Globus pallidus (tissue), 1 donor: ENCODE measurements at places on chromosomes 16 and 17.
A peak's percentile ranks its signal among the peaks of the same experiment; 100 is the strongest.

DNA sequence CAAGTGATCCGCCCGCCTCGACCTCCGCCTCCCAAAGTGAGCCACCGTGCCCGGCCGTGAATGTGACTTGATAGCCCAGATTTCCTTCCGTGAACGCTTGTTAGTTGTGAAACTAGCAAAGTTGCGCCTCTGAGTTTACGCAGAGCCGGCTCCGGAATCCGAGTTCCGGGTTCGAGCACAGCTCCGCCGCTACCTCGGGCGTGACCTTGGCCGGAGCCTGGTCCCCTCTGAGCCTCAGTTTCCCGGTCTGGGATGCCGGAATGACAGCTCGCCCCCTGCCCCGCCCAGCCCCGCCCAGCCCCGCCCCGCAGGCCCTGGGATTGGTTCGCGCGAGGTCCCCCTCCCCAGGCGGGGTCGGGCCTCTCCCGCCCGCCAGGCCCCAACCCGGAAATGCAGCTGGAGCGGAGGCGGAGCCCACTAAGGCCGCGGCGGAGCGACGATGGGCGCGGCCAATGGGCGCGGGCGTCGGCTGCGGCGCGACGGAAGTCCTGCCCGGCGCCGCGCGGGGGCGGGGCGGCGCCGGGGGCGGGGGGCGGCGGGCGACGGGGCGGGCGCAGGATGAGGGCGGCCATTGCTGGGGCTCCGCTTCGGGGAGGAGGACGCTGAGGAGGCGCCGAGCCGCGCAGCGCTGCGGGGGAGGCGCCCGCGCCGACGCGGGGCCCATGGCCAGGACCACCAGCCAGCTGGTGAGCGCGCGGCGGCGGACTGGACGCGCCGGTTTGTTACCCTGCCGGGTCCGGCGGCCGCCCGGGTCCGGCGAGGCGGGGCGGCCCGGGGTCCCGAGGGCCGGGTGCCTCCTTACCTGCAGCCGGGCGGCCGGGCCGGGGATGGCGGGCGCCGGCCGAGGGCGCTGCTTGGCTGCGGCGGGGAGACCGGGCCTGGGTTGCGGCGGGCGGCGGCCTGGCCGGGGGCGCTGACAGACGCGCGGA, at the start of gene PDPK1:
TSS of gene PDPK1 (plus strand) at position 571 of the 929 bp plus-strand sequence. CDS start at position 663, 92 bp downstream.
- peak; percentile 96 for DNase-seq

DNA sequence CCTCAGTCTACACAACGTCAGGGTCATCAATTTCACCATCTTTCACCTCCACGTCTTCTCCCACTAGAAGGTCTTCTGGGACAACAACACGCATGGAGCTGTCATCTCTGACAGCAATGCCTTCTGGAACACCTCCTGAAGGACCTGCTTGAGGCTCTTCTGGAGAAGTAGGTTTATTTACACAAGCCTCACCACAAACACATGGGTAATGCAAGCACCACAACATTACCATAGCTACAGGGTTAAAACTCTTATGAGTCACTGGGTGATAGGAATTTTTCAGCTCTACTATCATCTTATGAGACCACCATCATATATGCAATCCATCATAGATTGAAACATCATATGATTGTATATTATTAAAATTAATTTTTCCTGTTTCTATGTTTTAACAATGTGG, 215.4 kb downstream of the CHD9NB start:
- no peak for DNase-seq

DNA sequence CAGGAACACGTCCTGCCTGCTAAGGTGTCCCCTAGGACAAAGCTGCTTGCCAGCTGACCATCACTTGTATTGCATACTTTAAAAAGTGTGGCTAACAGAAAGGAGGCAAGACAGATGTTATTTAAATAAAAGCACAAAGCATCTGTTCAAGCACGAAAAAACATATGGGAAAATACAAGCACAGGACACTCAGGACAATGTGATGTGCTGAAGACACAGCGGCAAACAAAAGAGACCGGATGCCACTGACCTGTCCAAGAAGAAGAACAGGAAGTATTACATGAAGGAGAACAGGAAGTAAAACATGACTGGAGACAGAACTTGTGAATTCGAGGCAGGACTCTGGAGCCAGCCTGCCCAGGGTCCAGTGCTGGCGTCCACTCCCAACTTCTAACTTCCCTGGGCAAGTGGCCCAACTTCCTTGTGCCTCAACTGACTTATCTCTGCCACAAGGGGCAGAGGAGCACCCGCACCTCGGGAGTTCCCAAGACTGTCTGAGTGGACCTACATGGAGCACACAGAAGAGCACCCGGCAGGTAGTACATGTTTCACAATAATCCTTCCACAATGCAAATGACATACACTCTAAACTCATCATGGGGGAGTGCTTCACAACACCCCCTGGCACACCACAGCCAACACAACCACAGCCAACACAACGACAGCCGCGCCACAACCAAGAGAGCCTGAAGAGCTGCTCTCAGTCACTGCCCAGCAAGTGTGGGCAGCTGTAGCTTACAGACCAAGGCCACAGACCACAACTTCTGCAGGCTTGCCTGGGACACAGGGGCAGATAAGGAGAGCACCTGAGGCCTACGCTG, 36.6 kb downstream of the ANKRD11 start:
- no peak for DNase-seq

DNA sequence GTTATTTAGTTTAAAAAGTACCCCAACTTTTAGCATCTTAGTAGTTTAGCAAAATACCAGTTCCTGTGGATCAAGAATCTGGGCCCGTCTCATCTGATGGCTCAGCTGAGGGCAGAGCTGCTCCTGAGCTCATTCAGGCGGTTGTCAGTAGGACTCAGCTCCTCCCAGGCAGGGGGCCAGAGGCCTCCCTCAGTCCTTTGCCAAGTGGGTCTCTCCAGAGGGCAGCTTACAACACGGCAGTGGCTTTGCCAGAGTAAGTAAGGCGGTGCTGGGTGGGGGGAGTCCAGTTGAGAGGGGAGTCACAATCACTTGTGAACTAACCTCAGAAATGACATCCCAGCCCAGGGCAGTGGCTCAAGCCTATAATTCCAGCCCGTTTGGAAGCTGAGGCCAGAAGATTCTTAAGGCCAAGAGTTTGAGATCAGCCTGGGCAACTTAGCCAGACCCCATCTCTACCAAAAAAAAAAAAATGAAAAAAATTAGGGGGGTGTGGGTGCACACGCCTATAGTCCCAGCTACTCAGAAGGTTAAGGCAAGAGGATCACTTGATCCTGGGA, 81.5 kb upstream of the MED9 start:
- DNase-seq = no peak

GRCh38 chr16:78892951-78893733, 707.4 kb downstream of the MAF start:
- no peak for DNase-seq

- no peak for DNase-seq
Measured at GRCh38 chr16:55508271-55508921, 476 bp upstream of the LPCAT2 start.

DNA sequence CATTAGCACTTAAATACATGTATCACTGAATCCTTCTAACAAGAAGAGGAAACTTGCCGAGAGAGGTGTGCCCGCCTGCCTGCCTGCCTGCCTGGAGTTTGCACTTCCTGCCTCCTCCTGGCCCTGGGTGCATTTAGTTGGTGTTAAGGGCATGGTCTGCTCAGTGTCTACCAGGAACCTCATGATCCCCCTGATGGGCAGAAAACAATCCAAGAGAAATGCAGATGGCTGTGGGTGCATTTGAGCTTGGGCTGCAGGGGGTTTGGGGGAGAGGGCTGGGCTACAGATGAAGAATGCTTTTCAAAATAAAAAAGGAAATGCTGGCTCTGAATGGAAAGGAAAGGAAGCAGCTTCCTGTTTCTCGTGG, 10.1 kb downstream of the KSR1 start:
- no peak for DNase-seq

- no peak for DNase-seq
Measured at GRCh38 chr17:41067281-41067680, 1.6 kb upstream of the KRTAP2-4 start.

GRCh38 chr16:8194794-8195193, 395.5 kb downstream of the TMEM114 start:
- DNase-seq = no peak

DNA sequence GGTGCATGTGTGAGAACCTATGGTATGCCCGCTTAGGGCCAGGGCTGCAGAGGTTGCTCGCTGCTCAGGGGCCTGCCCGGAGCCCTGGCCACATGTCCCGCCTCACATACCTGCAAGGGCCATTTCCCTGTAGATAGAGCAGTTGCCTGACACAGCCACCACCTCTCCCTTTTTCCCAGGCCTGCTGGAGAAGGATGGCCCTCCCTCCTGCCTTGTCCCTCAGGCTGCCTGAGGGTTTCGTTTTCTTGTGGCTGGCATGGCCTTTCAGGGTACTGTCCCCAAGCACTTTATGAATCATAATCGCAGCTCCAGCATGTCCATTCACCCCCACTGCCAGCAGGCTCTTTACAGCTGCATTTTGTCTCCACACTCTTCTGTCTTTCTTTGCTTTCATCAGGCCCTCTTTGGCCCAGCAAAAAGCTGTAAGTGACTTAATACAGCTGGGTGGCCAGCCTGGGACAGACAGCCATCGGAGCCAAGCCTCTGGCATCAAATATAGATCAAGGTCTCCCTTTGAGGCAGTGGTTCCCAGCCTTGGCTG, 65.7 kb downstream of the MPRIP start:
- DNase-seq = peak; percentile 26

- DNase-seq = peak; percentile 64
Measured at GRCh38 chr16:28974007-28974436, 556 bp upstream of the SPNS1 start.

GRCh38 chr16:23534868-23535860, 22.0 kb downstream of the EARS2 start:
- DNase-seq = no peak

DNA sequence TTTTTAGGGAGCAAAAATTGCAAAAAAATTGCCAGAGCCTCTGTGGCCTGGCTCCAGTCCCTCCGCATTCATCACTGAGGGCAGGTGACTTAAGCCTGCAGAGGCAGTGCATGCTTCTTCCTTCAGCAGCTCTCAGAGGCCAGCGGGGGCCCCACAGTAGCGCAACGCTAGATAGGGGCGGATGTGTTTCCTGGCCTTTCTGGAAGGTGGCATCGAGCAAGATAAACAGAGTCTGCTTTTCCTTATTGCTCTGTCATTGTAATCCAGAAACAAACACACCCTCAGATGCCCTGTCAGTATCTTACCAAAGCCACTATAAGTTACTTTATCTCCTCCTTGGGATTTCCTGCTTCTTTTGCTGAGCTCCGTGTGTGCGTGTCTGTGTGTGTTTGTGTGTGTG, 75.5 kb upstream of the IRX6 start:
- DNase-seq = no peak

GRCh38 chr16:57422026-57422944, 17.7 kb downstream of the CCL17 start:
- no peak for DNase-seq

DNA sequence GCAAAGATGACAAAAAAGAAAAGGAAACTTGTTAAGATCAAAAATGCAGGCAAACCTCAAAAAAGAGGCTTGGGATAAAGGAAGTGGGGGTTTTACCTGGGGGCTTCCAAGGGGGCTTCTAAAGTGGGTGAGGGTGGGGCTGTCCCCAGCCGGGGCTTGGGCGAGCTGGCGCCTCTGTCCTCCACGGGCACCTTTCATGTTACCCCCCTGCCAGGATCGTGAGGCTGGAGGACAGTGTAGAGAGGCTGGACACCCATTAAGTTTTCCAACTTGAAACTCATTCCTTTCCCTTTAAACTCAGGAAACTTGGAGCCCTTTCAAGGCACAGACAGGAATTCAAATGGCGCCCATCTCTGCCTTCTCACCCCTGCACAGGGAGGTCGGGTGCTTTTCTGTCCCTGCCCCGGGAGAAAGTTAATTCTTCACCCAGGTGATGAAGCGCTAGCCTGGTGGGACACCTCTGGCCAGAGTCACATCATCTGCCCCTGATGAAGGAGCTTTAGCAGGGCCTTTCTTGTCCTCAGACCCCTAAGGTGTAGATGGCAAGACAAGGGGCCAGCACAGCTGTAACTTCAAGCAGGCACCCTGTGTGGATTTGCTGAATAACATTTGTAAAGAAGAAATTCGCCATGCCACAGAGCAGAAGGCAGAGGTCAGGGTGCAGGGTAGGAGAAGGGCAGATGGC, 87.3 kb downstream of the C16orf78 start:
- no peak for DNase-seq

DNA sequence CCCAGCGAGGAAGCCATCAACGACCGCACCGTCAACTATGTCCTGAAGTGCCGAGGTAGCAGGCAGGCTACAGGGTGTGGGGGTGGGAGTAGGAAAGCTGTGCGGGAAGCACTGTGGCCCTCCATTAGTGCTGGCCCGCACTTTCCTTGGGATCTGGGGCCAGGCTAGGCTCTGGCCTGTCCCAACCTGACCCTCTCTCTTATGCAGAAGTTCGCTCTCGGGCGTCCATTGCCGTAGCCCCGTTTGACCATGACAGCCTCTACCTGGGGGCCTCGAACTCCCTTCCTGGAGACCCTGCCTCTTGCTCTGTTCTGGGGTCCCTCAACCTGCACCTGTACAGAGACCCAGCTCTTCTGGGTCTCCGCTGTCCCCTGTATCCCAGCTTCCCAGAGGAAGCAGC, 8.6 kb downstream of the PLEKHG4 start:
- no peak for DNase-seq

DNA sequence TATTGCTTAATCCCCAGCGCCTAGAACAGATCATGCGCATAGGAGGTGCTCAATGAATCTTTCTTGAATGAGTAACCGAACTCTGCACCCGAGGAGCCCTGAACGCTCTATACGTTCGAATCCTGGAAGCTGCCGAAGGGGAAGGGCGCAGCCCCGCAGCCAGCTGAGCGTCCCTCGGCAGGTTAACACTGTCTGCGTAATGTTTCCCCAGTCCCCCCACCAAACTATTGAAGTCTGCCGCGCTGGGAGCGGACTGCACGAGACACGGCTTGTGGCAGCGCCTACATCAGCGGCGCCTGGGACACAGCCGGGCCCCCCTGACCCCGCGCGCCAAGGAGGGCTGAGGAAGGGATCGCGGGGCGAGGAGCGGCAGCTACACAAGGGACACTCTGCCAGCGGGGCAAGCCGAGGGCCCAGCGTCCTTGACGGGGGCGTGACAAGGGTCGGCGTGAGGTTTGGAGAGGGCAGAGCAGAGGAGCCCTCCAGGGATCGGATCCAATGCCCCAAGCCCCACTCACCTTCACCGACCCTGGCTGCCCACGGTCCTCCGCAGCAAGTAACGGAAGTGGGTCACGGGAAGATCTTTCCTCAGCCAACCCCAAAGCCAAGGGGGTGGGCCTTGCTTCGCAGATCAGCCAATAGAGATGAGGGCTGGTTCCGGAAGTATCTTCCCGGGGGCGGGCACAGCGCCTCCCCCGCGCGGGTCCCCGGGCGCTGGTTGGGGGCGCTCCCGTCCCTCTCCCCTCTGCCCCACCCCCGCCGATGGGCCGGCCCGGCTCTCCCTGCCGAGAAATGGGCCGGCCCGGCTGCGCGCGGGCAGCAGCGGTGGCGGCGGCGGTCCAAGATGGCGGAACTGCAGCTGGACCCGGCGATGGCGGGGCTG, at the start of the genes ATP5PD and KCTD2:
TSS of gene ATP5PD (minus strand) at position 563 of the 883 bp plus-strand sequence. CDS start 4,319 bp downstream, outside the sequence.
TSS of gene KCTD2 (plus strand) at position 819 of the 883 bp plus-strand sequence. CDS start at position 845, 26 bp downstream.
- peak; percentile 97 for DNase-seq

- DNase-seq = no peak
Measured at GRCh38 chr16:89759746-89760340, 38.5 kb downstream of the ZNF276 start.

DNA sequence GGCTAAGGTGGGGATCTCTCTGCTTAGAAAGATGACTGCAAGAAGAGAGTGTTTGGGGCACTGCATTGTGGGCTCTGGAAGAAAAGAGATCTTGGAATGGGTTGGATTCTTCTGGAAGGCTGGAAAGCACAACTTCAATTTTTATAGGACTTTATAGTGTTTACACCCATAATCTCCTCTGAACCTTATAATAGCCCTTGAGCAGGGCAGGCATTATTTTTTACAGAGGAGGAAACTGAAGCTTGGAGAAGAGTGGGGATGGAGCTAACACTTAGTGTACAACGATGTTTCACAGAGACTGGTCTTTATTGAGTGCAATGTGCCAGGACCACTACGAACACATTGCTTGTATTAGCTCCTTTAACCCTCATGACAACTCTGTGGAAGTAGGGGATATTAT, 10.4 kb downstream of the TNS4 start:
- DNase-seq = no peak
